Stimulated activated CD4-positive, alpha-beta T cell treated with anti-CD3 and anti-CD28 coated beads, Interleukin-12 subunit alpha, Interleukin-12 subunit beta, amount 100 ng/mL, for 24 hours (primary cell): ENCODE measurements at places on chromosomes 7 and 10.

- no peak for DNase-seq
Observed at GRCh38 chr10:96406091-96406490, 47.3 kb upstream of the OPALIN start.

GRCh38 chr10:98488669-98489430, 42.1 kb upstream of the HPS1 start:
- DNase-seq, result no peak

- no peak for DNase-seq
Observed at GRCh38 chr7:146119002-146119401, 2.4 kb downstream of the CNTNAP2 start.

DNA sequence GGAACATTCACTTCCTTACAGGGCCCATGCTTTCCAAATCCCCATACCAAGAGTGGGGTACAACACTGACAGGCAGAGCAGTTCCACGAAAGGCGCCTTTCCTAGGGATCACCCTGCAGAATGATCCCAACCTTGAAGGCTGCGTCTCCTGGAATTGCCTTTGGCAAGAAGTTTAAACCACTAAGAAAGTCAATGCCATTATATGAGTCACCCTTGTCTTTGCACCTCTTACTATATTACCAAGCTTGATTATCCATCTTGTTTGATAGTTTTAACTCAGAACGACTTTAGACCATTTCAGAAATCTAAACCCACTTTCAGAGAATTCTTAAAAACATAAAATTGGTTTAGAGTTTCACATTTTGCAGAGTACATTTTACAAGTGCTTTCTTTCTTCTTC, 282.1 kb downstream of the ARHGAP12 start:
- no peak for DNase-seq

DNA sequence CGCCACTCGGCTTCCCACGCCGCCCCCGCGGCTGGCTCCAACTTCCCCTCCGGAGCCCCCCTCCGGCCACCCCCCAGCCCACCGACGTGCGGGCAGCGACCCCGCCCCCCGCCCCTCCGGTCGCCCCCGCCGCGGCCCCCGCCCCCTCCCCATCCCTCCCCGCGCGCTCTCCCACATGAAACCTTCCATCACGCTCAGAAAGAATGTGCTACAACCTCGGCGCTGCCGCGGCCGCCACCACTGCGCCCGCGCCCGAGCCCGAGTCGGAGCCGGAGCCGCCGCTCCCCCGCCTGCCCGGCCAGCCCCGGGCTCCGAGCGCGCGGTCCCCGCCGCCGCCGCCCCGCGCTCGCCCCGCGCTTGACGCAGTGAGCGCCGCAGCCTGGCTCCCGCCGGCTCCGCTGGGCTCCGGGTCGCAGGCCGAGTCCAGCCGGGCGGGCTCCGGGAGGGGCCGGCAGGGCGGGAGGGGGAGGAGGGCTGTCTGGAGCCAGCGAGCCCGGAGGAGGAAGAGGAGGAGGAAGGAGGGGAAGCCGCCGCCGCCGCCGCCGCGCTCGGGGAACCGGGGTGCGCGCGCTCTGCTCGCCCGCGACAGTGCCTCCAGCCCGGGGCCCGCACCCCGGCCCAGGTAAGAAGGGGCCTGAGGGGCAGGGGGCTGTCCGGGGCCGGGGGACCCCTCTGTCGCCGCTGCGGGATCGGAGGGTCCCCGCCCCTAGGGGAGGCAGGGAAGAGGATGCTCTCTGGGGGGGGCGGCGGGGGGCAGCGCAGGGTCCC, 4.3 kb upstream of the ELFN1 start:
- no peak for DNase-seq
